Peyer's patch (tissue), 4 donors: ENCODE measurements at places on chromosomes 4 and X. TPM values are rescaled to one million over a fixed set of nuclear protein-coding genes. Genes with fewer than 3 reads are reported as not detected.

- H3K36me3 ChIP-seq, result no peaks in the 10 kb centered on the region
- no peaks in the 10 kb centered on the region for H3K4me1 ChIP-seq
- no peak for DNase-seq
- H3K27ac ChIP-seq, result no peak overlapping the region
These were observed 19.7 kb upstream of the RTL9 start for GRCh38 chrX:110338935-110339334.

Gene TLL1
- 1.6 TPM for total RNA-seq

DNA sequence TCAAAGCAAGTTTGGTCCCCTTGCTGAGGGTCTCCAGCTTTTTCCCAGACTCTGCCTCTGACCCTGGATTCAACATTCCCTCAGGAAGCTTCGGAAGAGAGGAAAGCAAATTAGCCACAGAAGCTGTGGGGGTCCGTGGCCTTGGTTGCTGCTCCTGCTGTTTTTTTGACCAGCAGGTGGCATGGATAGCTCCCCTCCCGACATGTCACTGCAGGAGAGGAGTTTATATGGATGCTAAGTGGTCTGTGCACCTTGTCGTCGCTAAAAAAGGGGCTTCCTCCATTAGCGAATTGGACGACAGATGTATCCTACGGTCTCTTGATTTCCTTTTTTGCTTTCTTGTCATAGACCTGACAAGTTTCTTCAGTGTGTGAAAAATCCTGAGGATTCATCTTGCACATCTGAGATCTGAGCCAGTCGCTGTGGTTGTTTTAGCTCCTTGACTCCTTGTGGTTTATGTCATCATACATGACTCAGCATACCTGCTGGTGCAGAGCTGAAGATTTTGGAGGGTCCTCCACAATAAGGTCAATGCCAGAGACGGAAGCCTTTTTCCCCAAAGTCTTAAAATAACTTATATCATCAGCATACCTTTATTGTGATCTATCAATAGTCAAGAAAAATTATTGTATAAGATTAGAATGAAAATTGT is 70.2 kb downstream of the CD38 start:
- no peak for DNase-seq
- no peak overlapping the region for H3K4me3 ChIP-seq
- H3K4me1 ChIP-seq, result no peaks in the 10 kb centered on the region
- no peak overlapping the region for H3K27ac ChIP-seq
- no peaks in the 10 kb centered on the region for H3K36me3 ChIP-seq

DNA sequence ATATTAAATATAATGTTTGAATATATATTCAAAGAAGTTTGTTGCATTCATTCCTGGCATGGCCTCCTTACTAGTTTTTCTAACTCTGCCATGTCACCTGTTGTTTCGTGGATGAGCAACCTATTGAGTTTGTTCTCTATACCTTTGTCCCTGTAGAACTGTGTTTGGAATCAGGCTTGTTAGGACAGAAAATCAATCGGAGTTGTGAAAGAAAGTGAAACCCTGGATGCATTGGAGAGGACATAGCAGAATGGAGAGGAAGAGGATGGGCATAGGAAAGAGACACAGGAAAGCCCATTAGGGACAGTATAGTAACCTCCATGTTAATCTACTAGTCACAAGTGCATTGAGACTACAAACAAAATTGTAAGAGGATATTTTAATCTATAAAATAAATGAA is 31.2 kb downstream of the ANK2 start:
- H3K27ac ChIP-seq, result no peak overlapping the region
- H3K4me1 ChIP-seq, result no peaks in the 10 kb centered on the region
- no peak for DNase-seq
- H3K27me3 ChIP-seq, result no peaks in the 10 kb centered on the region
- H3K4me3 ChIP-seq, result no peak overlapping the region
- no peaks in the 10 kb centered on the region for H3K36me3 ChIP-seq

GRCh38 chrX:134388161-134389109 is 71.5 kb upstream of the HPRT1 start:
- H3K36me3 ChIP-seq, result no peaks in the 10 kb centered on the region
- no peak overlapping the region for H3K4me3 ChIP-seq
- DNase-seq, result no peak
- H3K27ac ChIP-seq, result no peak overlapping the region

GRCh38 chr4:42646999-42647541 is 9.8 kb downstream of the ATP8A1 start:
- H3K27ac ChIP-seq, result no peak overlapping the region
- no peaks in the 10 kb centered on the region for H3K36me3 ChIP-seq
- no peak for DNase-seq
- no peaks in the 10 kb centered on the region for H3K27me3 ChIP-seq

Gene EDNRA
- total RNA-seq, result 0.38 TPM

Gene L1CAM
- total RNA-seq, result 6.7 TPM

GRCh38 chr4:108834835-108835384 is 72.1 kb upstream of the ETNPPL start:
- no peaks in the 10 kb centered on the region for H3K27me3 ChIP-seq
- no peak overlapping the region for H3K27ac ChIP-seq
- no peaks in the 10 kb centered on the region for H3K4me1 ChIP-seq
- H3K4me3 ChIP-seq, result no peak overlapping the region
- DNase-seq, result no peak
- no peaks in the 10 kb centered on the region for H3K36me3 ChIP-seq

GRCh38 chr4:87977521-87978278 is 2.2 kb downstream of the SPP1 start:
- no peaks in the 10 kb centered on the region for H3K4me1 ChIP-seq
- H3K27me3 ChIP-seq, result no peaks in the 10 kb centered on the region
- no peak overlapping the region for H3K4me3 ChIP-seq

GRCh38 chr4:182863501-182863900 is 53.7 kb downstream of the DCTD start:
- H3K4me3 ChIP-seq, result no peak overlapping the region
- H3K27ac ChIP-seq, result no peak overlapping the region
